Stimulated activated CD4-positive, alpha-beta T cell treated with anti-CD3 and anti-CD28 coated beads, Interleukin-1b, Interleukin-23, amount 100 ng/mL, for 24 hours (primary cell): ENCODE measurements at places on chromosomes 6 and 20.
A peak's percentile ranks its signal among the peaks of the same experiment; 100 is the strongest.

DNA sequence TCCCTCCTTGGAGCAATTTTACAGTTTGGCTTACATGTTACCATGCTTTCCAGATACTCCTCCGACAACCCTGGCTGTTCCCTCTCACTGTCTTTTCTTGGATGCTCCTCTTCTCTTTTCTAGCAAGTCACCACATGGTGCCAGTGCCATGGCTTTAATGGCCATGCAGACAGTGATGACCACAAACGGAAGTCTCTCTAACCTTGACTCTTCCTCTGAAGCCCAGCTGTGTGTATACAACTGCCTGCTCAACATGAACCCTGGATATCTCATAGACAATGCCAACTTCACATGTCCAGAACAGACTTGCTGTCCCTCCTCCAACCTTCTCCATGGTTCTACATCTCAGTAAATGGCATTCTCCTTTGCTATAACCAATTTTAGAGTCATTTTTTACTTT lies 49.8 kb upstream of the NEDD9 start:
- DNase-seq = no peak

DNA sequence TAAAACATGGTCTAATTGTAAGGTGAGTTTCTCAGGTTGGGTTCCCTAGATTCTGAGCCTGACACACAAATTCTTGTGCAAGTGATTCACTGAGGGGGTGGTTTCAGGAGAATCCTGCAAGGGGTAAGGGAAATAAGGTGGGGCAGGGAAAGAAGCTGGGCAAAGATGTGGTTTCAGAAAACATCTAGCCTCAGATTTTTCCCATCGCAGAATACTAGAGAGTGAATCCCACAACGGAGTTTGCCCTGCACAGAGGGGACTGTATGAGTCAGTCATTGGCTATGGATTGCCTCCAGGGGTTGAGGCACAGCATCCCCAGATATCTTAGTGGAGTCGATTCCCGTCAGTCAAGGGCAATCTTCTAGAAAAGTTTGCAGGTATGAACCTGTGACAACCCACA lies 65.2 kb downstream of the PRL start:
- DNase-seq = no peak

- DNase-seq = no peak
Observed at GRCh38 chr6:27889628-27890444, 22.4 kb downstream of the OR2B2 start.

DNA sequence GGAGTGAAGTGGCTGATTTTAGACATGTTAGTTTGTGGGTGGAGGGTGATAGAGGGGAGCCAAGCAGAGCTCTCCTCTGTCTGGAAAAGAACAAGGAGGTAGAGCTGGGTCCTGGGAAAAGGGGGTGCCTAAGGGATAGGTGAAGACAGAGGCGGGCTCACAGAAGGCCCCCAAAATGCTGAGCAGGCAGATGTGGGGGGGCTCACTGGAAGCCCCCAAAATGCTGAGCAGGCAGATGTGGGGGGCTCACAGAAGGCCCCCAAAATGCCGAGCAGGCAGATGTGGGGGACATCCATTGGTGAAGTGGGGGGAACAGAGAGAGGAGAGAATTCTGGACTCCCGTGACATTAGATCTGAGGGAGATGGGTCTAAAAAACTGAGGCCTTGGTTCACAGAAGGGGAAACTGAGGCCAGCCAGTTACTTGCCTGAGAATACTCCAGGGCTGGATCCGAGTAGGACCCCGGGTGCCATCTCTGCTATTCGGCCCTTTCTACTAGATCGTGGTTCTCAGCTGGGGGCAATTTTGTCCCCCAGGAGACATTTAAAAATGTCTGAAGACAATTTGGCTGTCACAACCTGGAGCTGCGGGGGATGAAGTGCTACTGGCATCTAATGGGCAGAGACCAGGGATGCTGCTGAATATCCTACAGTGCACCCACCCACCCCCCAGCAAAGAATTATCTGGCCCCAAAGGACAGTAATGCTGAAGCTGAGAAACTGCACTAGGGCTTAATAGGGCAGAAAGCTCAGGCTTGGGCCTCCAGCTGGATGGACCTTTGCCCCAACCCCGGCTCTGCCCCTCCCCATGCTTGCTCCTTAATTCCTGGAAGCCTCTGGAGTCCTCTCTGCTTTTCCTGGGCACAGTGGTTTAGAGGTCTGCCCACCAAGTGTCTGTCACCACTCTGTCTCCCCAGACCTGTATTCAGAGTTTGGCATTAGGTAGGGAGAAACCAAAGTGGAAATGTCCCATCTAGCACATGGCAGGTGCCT lies 2.1 kb downstream of the LPIN3 start:
- no peak for DNase-seq

DNA sequence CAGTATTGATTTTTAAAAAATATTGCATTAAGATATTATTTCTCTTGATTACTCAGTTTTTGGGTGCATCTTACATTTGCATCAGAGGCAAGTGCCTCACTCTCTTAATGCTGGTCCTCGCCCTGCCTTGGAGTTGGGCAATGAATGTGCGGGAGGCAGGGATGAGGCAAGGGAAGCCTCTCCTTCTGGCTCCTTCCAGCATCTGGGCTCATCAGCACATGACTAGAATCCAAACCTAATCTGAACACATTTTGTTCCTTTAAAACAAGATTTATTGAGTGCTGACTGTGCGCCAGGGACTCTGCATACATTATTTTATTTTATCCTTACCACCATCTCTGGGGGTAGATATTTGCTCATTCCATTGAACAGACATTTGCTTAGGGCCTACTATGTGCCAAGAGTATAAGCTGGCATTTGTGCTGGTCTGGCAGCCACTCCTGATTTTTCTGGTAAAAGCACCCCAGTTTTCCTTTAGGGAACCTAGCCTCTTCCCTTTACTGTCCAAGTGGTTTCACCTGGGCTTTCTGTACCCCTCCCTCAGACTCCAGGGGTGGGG lies 71.9 kb upstream of the ZNFX1 start:
- no peak for DNase-seq

DNA sequence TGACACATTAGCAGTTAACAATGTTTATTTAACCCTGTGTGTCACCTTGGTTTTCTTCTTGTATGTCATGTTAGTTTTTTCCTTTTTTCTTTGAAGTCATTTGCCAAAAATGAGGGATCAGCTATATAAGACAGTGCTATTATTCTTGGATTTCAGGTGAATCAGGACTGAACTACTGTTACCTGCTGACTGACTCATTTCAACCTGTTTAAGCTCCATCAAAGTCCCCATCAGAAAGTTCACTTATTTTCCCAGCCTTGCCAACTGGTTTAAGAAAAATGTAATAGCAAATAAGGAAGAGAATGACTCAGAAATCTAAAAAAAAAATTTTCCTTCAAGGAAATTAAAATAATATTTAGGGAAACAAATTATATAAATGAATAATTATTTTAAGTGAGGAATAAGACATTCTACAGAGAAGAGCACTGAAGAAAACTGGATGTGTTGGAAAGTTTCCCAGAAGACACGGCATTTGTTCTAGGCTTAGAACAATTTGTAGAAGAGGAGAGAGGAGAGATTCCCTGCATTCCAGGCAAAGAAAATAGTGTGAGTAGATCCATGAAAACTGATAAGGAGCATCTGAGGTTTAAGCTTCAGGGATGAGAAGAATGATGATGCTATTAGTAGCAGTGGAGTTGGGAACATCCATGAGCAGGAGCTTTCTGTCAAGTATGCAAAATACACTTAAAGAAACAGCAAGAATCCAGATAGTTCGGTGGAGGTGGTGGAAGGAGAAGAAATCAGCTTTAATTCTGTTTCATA lies 84.9 kb upstream of the SIM1 start:
- DNase-seq = no peak

- no peak for DNase-seq
Observed at GRCh38 chr20:49132995-49133478, 55.1 kb downstream of the STAU1 start.

- DNase-seq = no peak
Observed at GRCh38 chr20:40339661-40340449, 349.2 kb downstream of the MAFB start.

DNA sequence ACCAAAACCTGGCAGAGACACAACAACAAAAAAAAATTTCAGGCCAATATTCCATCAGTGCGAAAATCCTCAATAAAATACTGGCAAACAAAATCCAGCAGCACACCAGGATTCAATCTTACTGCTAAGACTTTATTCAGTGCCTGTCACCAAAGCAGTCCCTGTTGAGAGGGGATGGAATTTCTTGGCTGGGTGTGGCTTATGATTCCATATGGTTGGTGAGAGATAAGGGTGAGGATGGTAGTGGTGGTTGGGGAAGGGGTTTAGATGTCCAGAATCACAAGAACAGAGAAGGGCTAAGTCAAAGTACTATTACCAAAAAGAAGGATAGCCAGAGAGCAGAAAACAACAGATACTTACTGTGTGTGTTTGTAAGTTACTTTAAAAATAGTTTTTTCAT lies 152.8 kb upstream of the SLC35B3 start:
- DNase-seq = no peak

- DNase-seq = no peak
Observed at GRCh38 chr6:109222848-109223247, 127.5 kb downstream of the CEP57L1 start.

- no peak for DNase-seq
Observed at GRCh38 chr6:79201983-79202382, 32.5 kb downstream of the HMGN3 start.

GRCh38 chr6:154878871-154879491 lies 116.1 kb upstream of the TIAM2 start:
- DNase-seq = no peak

GRCh38 chr6:112606656-112607435 lies 259.7 kb downstream of the RFPL4B start:
- DNase-seq = no peak

- DNase-seq = no peak
Observed at GRCh38 chr6:114304304-114304887, 38.4 kb downstream of the HS3ST5 start.

DNA sequence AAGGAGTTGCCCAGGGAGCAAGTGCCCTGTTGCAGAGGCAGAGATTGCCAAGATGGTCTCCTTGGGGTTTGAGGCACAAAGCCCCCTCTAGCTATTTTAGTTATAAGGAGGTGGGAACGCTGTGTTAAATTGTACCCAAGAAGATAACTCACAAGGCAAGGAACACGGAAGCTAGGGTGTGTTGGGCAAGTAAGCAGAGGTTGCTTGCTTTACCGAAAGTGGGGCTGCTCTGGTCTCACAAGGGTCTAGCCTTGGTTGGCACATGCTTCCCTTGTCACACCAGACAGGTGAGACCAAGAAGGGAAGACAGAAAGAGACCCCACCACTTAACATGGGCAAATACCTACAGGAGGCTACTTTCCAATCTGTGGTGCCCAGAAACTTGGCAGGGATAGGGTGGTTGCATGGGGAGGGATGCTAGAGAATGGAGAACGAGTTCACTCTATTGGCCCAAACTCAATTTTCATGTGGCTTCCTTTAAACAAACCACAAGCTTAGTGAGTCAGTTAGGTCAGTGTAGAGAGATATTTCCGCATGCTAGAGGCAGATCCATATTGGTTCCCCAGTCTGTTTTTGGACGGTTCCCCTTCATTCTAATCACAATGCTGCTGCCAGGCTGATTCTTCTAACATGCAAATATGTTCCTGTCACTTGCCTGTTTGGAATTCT lies 42.4 kb downstream of the PLAGL1 start:
- DNase-seq = no peak

GRCh38 chr20:41174373-41174772 lies 37.0 kb downstream of the PLCG1 start:
- no peak for DNase-seq

DNA sequence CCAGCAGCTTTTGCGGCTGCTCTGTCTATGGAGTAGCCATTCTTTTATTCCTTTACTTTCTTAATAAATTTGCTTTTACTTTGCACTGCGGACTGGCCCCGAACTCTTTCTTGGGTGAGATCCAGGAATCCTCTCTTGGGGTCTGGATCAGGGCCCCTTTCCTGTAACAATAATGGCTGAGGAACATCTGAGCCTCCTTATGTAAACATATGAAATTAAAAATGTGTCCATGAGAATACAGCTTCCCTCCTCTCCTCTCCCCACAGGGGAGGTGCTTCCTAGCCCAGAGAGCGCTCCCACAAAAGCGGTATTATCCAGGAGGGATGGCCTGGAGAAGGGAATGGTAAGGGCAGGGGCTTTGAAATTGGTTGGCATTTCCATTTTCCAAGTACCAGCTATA lies 81.1 kb downstream of the PSMG4 start:
- DNase-seq = no peak

- no peak for DNase-seq
Observed at GRCh38 chr6:75563032-75563431, 38.6 kb upstream of the SENP6 start.

DNA sequence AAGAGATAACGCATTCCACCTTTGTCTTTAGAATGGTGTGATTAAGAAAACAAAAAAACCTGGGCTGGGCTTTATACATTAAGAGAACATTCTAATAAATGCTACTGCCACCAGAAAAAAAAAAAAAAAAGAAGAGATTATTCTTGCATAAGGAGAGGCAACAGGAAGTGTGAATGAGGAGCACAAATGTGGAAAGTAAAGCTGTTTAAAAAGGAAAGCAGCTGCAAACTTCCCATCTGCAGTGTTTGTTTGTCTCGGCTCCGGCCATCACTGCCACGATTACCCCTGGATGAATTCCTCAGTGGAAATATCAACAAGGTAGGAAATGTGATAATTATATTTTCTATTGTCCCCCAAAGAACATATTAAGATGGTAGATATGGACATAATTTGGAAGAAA lies 223.9 kb downstream of the PHF3 start:
- no peak for DNase-seq

DNA sequence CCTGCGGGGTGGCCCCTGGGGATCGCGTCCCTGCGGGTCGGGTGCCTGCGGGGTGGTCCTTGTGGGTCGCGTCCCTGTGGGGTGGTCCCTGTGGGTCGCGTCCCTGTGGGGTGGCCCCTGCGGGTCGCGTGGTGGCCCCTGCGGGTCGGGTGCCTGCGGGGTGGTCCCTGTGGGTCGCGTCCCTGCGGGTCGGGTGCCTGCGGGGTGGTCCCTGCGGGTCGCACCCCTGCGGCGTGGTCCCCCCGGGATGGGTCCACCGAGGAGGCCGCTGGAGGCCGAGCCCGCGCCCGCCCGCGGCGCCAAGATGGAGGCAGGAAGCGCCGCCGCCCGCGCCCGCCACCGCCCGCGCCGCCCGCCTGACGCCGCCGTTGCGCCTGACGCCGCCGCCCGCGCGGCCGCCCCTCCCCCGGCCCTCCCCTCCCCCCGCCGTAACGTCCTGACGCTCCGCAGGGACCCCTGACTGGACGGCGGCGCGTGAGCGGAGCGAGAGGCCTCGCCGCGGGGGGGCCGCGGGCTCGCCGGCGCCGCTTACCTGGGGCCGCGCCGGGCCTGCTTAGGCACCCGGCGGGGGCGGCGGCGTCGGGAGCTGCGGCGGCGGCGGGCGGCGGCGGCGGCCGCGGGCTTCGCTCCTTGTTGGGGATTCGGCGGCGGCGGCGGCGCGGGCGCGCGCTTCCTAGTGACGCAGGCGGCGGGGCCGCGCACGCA lies at the start of gene GMEB2:
Gene GMEB2, minus strand, starts transcription at position 678 of the 705 bp plus-strand sequence. CDS start 7,704 bp downstream, outside the sequence.
- DNase-seq = peak; percentile 62

GRCh38 chr6:76914737-76915136 lies 548.6 kb downstream of the HTR1B start:
- no peak for DNase-seq

DNA sequence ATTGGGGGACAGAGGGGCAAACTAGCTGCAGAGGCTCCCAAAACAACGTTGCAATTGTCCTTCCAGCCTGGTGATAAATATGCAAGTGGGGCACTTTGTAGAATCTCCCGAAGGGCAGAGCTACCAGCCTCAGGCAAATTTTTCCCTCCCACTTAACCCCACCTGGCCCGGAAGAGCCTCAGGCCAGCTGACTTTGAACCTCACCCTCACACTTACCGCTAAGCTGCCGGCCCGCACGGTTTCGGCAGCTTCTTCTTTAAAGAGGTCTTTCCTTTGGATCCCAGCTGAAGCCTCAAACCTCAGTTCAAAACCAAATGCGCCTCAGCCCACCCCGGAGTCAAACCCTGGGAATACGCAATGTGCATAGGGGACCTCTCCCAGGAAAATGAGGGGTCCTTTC lies 2.5 kb downstream of the OVOL2 start:
- DNase-seq = no peak

GRCh38 chr20:54668271-54669039 lies 193.1 kb downstream of the DOK5 start:
- no peak for DNase-seq
